Tibial nerve (tissue), 4 donors: ENCODE measurements at places on chromosomes 6 and 20. TPM values are rescaled to one million over a fixed set of nuclear protein-coding genes. Genes with fewer than 3 reads are reported as not detected.

GRCh38 chr6:1200409-1201101, 111.3 kb upstream of the FOXQ1 start:
- no peak for DNase-seq

DNA sequence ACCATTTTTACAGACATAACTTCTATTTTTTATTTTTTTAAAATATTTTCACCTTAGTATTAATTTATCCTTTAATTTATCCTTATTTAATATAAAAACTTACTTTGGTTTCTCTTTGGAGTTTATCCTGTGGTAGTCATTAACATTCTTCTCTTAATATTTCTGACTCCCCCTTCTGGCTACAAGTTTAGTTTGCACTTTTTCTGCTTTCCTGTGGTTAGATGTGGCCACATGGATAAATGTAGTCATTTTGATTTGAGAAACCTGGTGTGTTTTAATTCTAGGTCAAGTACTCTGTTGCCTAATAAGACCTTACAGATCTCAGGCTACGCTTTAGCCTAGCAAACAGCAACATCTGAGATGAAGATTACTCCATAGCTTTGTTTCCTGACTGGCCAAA, 1187.5 kb downstream of the HACE1 start:
- no peak for DNase-seq

DNA sequence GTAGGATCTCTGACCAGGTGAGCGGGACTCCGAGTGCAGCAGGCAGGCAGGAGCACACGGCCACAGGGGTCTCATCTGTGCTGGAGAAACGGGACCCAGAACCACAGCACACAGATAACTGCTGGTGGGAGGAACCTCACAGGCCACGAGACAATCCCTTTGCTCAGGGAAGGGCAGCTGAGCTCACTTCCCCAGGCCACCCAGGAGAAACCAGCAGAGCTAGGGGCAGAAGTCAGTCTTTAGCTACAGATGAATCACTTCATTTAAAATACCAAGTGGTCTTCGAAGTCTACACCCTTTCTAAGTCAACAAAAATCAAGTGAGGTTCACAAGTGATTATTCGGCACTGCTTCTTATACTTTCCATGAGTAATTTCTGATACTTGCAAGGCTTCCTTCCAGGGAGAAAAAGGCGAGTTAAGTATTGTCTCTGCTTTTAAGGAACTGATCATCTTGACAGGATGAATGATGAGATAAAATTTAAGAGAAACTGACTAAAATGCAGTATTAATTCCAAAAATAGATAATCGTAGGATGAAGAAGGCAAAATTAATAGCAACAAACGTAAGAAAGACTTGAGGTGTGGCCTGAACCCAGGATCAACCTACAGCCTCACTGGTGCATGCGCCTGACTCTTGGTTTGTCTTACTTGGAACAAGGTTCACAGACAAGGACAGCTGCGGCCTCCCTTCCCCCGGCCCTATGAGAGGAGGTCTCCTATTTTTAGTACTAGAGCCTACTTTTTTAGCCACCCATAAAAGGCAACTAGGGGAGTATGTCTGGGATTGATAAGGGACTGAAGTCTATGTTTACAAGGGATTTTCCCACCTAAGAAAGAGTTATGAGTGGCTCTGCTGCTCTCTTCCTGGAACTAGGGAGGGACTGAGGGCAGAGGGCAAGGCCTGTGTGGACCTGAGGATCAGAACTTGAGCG, 233.6 kb downstream of the TTLL2 start:
- DNase-seq = no peak

CALHM6 gene
- total RNA-seq = 11.4 TPM

GRCh38 chr20:41482647-41483552, 116.3 kb upstream of the EMILIN3 start:
- no peak for DNase-seq

LIN28B gene
- total RNA-seq = not detected

CLDN20 gene
- total RNA-seq = 1.5 TPM

CD24 gene
- total RNA-seq = 5.9 TPM
